Activated CD8-positive, alpha-beta T cell treated with anti-CD3 and anti-CD28 coated beads, Interleukin-2, amount 10 ng/mL, durations not matched to agents 7 days and 5 days (primary cell): ENCODE measurements at places on chromosomes 12 and 14.

DNA sequence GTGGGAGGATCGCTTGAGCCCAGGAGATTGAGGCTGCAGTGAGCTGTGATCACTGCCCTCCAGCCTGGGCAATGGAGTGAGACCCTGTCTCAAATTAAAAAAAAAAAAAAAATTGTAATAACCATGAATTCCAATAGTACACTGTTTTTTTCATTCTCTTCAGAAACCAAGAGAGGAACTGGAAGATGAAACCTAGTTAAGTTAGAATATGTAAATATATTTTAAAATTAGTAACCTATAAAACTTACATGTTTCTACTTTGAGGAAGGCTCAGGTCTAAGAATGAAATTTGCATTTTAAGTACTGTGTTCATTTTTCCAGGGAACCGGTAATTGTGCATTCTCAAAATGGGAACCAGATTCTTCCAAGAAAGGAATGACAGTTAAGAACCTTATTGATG is 18.8 kb downstream of the KNTC1 start:
- H3K27me3 ChIP-seq: no peaks in the 10 kb centered on the region
- no peak overlapping the region for H3K4me3 ChIP-seq
- H3K27ac ChIP-seq: no peak overlapping the region
- no peak for DNase-seq

- H3K27ac ChIP-seq: no peak overlapping the region
- DNase-seq: no peak
- H3K27me3 ChIP-seq: peaks cover 27% of the 10 kb centered on the region
- H3K4me3 ChIP-seq: no peak overlapping the region
Measured at GRCh38 chr12:80935111-80935510, 2.6 kb downstream of the LIN7A start.

GRCh38 chr14:77580477-77580876 is 36.0 kb downstream of the SPTLC2 start:
- H3K36me3 ChIP-seq: peaks cover 33% of the 10 kb centered on the region
- H3K27me3 ChIP-seq: no peaks in the 10 kb centered on the region
- peak overlapping the region; percentile 62 for H3K4me3 ChIP-seq

DNA sequence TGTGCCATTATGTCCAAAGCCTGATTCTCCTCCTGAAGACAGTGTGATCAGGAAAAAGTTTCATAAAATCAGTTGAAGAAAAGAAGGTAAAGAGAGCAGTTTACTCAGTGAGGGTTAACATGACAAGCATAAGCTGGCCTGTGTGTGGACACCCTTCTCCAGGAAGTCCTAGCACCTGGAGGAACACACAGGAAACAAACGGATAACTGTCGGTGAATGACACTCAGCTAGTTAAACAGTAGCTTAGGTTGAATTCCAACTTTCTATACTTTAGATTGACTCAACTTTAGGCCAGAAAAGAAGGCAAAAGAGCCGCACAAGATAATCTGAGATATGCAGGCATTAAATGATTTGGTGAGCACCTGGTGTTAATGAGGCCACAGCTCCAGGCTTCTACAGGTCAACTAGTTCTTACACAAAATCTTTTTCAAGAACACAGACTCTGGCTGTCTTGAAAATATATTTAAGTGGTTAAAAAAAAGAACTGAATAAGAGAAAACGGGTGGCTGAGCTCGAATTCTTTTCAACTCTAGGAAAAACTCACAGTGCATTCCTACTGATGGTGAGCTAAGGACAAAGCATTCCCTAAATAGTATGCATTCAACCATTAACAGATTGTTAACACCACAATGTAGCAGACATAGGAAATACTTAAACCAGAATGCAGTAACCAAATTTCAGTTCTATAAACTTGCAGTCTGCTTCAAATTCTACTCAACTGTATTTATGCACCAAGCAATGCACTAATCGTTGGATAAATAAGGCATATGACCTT is 56.9 kb upstream of the TSPAN8 start:
- no peak for DNase-seq
- H3K36me3 ChIP-seq: no peaks in the 10 kb centered on the region
- H3K4me1 ChIP-seq: no peaks in the 10 kb centered on the region
- no peaks in the 10 kb centered on the region for H3K27me3 ChIP-seq
- H3K4me3 ChIP-seq: no peak overlapping the region

GRCh38 chr14:43647302-43647701 is 859.8 kb downstream of the FSCB start:
- H3K27ac ChIP-seq: no peak overlapping the region
- H3K36me3 ChIP-seq: no peaks in the 10 kb centered on the region
- DNase-seq: no peak

GRCh38 chr14:64771161-64771560 is 66.9 kb downstream of the PLEKHG3 start:
- H3K36me3 ChIP-seq: no peaks in the 10 kb centered on the region
- H3K4me3 ChIP-seq: no peak overlapping the region
- H3K27ac ChIP-seq: no peak overlapping the region

GRCh38 chr12:57610554-57611107 is 604 bp upstream of the ARHGEF25 start:
- H3K4me3 ChIP-seq: peak overlapping the region; percentile 51
- H3K36me3 ChIP-seq: no peaks in the 10 kb centered on the region
- H3K27me3 ChIP-seq: peaks cover 37% of the 10 kb centered on the region
- DNase-seq: no peak

- H3K4me1 ChIP-seq: no peaks in the 10 kb centered on the region
- H3K27me3 ChIP-seq: peaks cover 7% of the 10 kb centered on the region
- DNase-seq: no peak
- no peak overlapping the region for H3K4me3 ChIP-seq
Measured at GRCh38 chr12:94588346-94588745, 62.0 kb downstream of the TMCC3 start.

DNA sequence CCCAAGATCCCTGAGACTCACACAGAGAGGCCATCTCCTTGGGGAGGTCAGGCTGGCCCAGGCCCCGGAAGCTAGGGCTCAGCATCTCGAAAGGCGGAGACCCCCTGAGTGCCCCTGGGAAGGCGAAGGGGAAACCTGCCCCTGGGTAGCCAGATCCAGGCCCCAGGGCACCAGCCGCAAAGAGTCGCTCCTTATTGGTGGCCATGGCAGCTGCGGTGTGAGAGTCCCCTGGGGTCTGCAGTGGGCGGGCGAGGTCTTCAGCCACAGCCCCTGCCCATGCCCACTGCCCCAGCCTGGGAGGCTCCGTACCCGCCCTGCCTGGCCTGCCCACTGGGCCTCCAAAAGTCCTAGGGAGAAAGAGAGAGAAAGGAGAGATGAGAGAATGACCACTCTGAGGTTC is 4.7 kb downstream of the RARG start:
- H3K27ac ChIP-seq: no peak overlapping the region
- H3K4me3 ChIP-seq: no peak overlapping the region
- peaks cover 66% of the 10 kb centered on the region for H3K4me1 ChIP-seq

GRCh38 chr14:35573911-35574310 is 39.9 kb downstream of the INSM2 start:
- H3K36me3 ChIP-seq: peaks cover 3% of the 10 kb centered on the region
- DNase-seq: no peak
- H3K4me3 ChIP-seq: no peak overlapping the region

DNA sequence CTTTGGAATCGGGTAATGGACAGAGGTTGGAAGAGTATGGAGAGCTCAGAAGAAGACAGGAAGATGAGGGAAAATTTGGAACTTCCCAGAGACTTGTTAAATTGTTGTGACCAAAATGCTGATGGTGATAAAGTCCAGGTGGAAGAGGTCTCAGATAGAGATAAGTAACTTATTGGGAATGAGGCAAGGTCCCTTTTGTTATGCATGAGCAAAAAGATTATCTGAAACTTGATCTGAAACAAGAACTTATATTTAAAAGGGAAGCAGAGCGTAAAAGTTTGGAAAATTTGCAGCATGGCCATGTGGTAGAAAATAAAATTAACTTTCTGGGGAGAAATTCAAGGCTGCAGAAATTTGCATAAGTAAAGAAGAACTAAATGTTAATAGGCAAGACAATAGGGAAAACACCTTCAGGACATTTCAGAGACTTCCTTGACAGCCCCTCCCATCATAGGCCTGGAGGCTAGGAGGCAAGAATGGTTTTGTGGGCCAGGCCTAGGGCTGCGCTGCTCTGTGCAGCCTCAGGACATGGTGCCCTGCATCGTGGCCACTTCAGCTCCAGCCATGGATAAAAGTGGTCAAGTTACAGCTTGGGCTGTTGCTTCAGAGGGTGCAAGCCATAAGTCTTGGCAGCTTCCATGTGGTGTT is 425.7 kb upstream of the PRICKLE1 start:
- no peaks in the 10 kb centered on the region for H3K4me1 ChIP-seq
- no peak overlapping the region for H3K27ac ChIP-seq
- no peak overlapping the region for H3K4me3 ChIP-seq
- no peak for DNase-seq
- H3K27me3 ChIP-seq: no peaks in the 10 kb centered on the region

DNA sequence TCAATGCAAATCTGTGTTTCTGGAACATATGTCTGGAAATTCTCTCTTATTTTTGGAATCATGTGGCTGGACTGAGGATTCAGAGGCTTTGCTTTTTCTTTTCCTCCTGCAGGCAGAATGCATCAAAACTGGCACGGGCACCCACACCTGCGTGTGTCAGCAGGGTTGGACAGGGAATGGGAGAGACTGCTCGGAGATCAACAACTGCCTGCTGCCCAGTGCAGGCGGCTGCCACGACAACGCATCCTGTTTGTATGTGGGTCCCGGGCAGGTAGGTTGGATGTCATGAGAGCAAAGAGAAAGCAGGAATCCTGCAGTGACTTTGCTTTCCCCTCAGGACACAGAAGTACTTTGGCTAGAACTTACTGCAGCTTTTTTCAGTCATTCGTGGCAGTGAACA is 90.3 kb downstream of the STAB2 start:
- H3K27me3 ChIP-seq: peaks cover 4% of the 10 kb centered on the region
- H3K27ac ChIP-seq: no peak overlapping the region
- H3K36me3 ChIP-seq: no peaks in the 10 kb centered on the region
- no peak overlapping the region for H3K4me3 ChIP-seq
- no peaks in the 10 kb centered on the region for H3K4me1 ChIP-seq
- DNase-seq: no peak

DNA sequence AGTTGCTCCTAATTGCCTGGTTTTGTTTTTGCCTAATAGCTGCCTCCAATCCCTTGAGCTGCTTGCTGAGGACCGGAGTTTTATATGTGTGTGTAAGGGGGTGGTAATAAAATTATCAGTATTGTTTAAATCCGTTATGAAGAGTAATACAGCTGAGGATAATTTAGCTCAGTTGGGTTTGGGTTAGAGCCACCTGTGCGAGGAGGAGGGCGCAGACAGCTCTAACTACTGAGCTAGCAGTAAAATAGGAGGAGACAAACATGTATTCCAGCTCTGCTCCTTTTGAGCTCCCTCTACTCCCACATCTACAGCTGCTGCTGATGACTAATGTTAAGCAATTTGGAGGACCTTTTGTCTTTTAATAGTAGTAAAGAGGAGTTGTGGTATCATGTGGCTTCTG is 61.5 kb downstream of the SPATS2 start:
- no peaks in the 10 kb centered on the region for H3K27me3 ChIP-seq
- DNase-seq: no peak
- no peaks in the 10 kb centered on the region for H3K4me1 ChIP-seq

- no peaks in the 10 kb centered on the region for H3K36me3 ChIP-seq
- no peak overlapping the region for H3K4me3 ChIP-seq
- H3K27ac ChIP-seq: no peak overlapping the region
Measured at GRCh38 chr12:75909714-75910656, 121.6 kb downstream of the PHLDA1 start.

- H3K36me3 ChIP-seq: no peaks in the 10 kb centered on the region
- DNase-seq: no peak
- no peaks in the 10 kb centered on the region for H3K27me3 ChIP-seq
Measured at GRCh38 chr12:16568873-16569272, 37.1 kb downstream of the LMO3 start.

DNA sequence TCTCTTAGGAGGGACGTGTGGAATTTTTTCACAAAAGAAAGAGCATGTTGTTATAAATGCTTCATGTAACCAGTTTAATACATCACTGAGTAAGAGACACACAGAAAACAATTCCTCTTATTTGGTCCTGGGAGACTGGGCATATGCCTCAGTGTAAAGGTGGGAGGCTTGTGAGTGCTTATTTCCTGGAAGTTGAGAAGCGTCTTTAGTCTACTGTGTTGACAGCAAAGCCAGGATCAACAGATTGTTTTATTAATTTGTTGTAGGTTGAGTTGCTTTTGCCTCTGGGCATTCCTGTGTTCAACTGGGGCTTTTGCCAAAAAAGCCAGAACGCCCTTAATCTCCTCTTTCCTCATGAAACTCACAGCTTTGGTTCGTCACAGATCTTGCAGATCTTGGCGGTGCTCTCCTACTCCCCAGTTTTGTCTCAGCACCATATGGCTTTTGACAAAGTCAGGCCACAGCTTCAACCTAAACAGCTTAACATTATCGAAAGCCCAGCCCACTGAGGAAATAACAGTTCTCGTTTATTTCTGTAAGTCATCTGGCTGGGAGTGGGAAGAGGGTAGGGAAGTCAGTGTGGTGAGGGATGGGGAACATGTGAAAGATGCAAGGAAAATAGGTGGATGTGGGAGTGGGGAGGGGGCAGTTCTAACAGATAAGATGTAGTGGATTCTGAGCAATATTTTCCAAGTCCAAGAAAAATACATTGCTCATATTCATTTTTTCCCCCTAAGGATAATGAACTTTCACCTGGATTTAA is 227.2 kb downstream of the DACT1 start:
- DNase-seq: no peak
- no peak overlapping the region for H3K4me3 ChIP-seq
- no peak overlapping the region for H3K27ac ChIP-seq
- H3K4me1 ChIP-seq: no peaks in the 10 kb centered on the region
- H3K36me3 ChIP-seq: no peaks in the 10 kb centered on the region

GRCh38 chr14:25086081-25086480 is 36.1 kb upstream of the STXBP6 start:
- no peak for DNase-seq
- H3K27me3 ChIP-seq: peaks cover 7% of the 10 kb centered on the region
- H3K27ac ChIP-seq: no peak overlapping the region
- no peaks in the 10 kb centered on the region for H3K4me1 ChIP-seq
- H3K36me3 ChIP-seq: no peaks in the 10 kb centered on the region
- no peak overlapping the region for H3K4me3 ChIP-seq

DNA sequence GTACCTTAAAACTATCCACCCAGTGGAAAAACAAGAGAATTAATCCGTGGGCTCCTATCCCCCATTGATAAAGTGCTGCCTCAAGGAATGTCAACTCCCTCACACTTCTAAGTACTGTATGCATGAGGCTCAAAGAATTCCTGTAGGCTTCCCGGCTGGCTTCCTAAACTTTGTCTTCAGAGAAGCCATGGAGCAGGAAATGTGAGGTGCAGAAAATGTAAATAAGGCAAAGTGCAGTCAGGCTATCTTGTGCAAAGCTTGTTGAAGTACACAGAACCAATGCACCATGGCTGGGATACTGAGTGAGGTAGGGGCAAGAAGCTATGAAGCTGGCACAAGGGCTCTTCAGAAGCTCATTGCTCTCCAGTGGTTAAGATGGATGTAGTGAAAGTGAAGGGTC is 611.0 kb downstream of the FSCB start:
- H3K27ac ChIP-seq: no peak overlapping the region
- no peak overlapping the region for H3K4me3 ChIP-seq
- no peaks in the 10 kb centered on the region for H3K36me3 ChIP-seq
- no peaks in the 10 kb centered on the region for H3K27me3 ChIP-seq
